ENCODE measurements at places on chromosomes 3 and 15.

- no peak for DNase-seq
Observed at GRCh38 chr3:74564560-74564959, 49.9 kb downstream of the CNTN3 start.

GRCh38 chr3:143551761-143552160, 296.5 kb downstream of the SLC9A9 start:
- DNase-seq = no peak

GRCh38 chr15:71295603-71296314, 180.5 kb downstream of the THSD4 start:
- no peak for DNase-seq

DNA sequence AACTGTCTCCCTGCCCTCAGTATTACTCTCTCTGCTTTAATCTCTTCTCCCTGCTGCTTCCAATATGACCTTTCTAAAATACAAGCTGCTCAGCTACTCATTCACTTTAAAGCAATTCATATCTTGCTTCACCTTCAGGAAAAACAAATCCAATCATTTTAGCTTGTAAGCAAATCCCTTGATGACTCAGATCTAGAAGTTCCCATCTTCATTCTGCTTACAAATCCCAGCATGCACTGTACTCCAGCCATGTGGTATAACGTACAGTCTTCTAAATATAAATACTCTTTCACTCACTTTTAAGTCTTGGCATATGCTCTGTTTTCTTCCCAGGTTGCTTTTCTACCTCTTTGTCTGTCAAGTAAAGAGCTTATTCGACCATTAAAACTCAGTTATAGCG, 1009.1 kb upstream of the SEMA6D start:
- DNase-seq = no peak

DNA sequence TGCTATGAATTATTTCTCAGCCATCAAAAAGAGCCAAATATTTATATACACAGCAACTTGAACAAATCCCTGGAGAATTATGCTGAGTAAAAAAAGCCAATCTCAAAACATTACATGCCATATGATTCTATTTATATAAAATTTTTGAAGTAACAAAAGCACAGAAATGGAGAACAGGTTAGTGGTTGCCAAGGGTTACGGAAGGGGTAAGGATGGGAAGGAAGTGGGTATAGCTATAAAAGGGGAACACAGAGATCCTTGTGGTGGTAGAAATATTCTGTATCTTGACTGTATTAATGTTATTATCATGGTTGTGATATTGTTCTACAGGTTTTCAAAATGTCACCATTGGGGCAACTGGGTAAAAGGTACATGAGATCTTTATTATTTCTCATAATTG, 62.3 kb upstream of the ASB14 start:
- no peak for DNase-seq

DNA sequence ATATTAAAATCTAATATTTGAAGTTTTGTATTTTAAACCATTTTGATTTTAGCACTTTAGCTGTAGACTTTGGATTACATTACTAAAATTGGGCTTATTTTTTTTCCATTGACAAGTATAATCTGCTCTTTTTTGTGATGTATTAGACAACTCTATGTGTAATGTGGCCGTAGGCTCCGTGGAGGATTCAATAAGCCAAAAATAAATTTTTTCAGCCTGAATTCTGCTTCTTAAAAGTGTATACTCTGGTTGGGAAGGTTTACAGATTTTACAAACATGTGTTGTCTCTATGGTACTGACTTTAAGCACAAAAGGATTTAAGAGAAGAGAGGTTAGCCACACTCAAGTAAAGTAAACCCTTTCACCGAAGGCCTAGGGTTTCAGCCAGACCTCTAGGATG, 110.8 kb downstream of the PLCL2 start:
- no peak for DNase-seq

DNA sequence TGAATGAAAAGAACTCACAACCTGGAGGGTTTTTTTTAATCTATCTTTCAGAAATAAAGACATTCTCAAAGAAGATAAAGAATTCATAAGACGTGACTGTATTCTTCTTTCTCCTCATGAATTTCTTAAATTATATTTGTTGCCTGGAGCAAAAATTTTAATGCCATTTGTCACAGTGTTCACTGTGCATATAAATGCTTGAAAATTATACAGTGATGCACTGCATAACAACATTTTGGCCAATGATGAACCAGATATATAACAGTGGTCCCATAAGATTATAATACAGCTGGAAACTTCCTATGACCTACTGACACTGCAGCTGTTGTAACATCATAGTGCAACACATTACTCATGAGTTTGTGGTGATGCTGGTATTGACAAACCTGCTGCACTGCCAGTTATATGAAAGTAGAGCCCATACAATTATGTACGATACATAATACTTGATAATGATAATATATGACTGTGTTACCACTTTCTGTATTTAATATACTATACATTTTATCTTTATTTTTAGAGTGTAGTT, 67.3 kb downstream of the P2RY1 start:
- no peak for DNase-seq

GRCh38 chr3:184656829-184657681, 54.8 kb downstream of the MAGEF1 start:
- no peak for DNase-seq

DNA sequence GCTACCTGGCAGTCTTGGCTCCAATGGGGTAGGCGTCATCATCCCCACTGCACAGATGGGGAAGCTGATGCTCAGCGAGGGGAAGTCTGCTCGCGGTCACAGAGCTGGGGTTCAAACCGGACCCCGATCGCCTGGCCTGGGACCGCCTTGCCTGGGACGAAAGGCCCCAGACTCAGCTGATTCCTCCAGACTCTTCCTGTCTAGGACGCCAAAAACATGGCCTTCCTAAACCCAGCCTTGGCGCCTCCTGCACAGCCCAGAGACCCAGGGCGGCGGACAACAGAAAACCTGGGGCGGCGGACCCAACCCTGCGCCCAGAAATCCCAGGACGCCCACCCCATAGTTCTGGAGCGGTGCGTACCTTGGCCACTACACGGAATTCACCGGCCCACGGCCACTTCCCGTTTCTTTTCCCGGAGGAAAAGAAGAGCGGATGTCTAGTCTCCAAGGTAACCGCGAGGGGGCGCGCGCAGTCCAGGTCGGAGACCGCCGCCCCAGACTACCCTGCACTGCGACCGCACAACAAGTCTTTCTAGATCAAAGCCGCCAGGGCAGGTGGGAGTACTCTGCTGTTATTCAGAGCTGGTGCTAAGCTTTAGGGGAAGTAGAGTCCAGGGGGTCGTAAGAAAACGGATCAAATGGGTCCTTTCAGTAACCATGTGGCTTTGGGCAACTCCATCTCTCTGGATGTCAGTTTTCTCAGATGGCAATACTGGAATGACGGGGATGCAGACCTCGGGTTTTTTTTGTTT, 4.9 kb upstream of the IL17RD start:
- peak; percentile 47 for DNase-seq

DNA sequence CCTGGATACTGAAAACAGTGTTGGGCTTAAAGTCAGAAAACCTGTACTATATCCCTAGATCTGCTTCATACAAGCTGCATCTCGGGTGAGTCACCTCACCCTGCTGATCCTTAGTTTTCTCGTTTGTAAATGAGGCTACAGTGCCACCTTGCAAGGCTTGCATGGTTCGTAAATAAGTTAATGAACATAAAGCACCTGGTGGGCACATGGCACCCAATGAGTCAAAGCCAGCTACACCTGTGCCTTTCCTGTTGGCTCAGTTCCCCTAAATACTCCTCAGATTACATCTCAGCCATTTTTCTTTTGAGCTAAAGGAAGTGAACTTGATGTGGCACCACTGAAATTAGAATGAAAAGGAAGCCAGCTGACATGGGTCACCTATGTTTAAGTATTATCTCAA, 26.5 kb downstream of the RTP1 start:
- no peak for DNase-seq

DNA sequence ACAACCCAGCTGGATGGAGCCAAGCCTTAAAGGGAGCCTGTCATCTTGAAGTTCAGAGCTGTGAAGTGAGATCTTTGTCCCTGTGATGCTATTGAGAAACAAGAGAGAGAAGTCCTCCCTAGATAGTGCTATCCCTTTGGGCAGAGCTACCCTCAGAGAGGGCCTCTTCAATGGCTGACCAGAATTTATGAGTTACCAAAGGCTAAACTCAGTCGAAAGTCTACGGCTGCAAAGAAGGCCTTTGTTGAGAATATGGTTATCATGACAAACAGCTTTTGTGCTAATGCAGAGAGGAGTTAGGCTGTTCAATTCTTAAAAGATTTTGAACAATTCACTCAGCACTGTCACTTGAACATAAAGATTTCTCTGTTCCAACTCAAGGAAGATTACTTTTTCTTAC, 65.9 kb upstream of the C3orf80 start:
- DNase-seq = no peak

- no peak for DNase-seq
Observed at GRCh38 chr3:131772269-131773026, 262.4 kb downstream of the CPNE4 start.

- no peak for DNase-seq
Observed at GRCh38 chr15:60966316-60966715, 262.8 kb downstream of the RORA start.

GRCh38 chr15:99328106-99329072, 77.1 kb downstream of the LRRC28 start:
- DNase-seq = no peak
